ENCODE measurements at places on chromosomes 4 and X.

DNA sequence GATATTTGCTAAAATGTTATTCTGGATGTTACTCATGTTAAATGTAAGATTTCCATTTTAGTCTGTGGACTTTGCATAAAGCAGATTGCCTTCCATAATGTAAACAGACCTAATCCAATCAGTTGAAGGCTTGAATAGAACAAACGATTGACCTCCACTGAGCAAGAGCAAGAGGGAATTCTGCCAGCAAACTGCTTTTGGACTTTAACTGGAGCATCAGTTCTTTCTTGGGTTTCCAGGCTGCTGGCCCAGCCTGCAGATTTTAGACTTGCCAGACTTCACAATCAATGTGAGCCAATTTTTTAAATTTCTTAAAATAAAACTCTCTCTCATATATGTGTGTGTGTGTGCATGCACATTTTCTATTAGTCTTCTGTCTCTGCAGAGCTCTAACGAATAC is 1248.8 kb downstream of the ADGRL3 start:
- no peak for DNase-seq

DNA sequence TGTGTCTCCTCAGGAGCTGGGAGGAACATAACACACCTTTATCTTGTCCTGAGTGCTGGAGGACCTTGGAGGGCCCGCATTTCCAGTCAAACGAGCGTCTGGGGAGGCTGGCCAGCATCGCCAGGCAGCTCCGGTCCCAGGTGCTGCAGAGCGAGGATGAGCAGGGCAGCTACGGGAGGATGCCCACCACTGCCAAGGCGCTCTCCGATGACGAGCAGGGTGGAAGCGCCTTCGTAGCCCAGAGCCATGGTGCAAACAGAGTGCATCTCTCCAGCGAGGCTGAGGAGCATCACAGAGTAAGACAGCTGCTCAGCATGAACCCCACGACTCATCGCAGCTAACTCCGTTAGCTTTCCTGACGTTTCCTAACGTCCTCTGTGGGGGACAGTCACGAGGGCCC is 430 bp downstream of the TRIML1 start:
- DNase-seq = no peak

DNA sequence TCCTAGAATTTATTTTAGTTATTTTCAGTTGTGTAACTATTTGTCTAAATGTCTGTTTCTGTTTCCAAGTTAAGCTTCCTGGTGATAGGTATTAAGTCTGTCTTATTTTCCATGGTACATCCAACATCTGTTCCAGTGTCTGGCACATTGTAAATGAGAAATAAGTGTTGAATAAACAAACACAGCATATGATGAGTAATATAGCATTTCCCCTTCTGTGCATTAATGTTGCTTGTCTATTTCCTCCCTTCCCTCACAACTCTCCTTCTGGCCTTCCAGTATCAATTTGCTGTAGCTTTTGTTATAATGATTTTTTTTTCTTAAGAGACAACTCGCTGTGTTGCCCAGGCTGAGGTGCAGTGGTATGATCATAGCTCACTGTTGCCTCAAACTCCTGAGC is 36.1 kb downstream of the COPS4 start:
- no peak for DNase-seq

GRCh38 chr4:10655968-10656367 is 28.6 kb downstream of the CLNK start:
- DNase-seq = no peak

DNA sequence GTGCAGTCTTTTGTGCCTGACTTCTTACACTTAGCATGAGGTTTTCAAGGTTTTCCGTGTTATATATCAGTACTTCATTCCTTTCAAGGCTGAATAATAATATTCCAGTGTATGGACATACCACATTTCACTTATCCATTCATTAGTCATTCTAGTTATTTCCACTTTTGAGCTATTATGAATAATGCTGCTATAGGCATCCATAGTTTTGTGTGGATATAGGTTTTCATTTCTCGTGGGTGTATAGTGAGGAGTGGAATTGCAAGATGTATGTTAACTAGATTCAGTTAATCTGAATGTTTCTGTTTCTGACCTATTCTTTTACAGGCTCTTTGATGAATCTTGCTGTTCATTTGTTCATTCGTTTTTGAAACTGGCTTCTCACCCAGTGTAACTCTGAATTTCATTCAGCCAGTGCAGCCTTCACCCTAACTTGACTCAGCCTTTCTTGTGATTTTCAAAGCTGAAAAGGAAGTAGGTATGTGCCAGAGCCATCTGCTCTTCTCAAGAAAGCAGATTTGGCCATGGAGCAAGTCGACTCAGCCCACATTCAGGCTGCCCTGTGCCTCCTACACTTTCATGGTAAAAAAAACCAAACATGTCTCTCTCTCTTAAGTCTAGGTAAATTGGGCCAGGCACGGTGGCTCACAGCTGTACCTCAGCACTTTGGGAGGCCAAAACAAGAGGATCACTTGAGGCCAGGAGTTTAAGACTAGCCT is 56.3 kb upstream of the NOCT start:
- DNase-seq = no peak

GRCh38 chrX:2262668-2263055 is 238.1 kb downstream of the DHRSX start:
- no peak for DNase-seq

GRCh38 chr4:1200425-1201035 is 28.1 kb upstream of the SPON2 start:
- DNase-seq = peak; percentile 14

DNA sequence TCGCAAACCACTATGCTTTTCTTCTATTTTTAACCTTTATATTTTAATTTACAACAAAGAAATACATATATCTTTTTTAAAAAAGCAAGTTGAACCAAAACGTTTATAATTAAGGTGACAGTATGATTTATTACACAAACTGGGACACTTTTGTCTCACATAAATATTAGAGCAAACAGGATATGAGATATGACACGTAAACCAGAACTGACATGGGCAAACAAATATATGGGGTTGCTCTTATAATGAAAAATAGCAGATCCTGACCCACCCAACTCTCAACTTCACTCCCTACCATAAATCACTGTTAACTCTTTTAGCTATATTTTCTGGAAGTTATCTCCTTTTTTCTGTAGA is 177.0 kb upstream of the EDNRA start:
- no peak for DNase-seq

GRCh38 chrX:122666601-122667000 is 517.5 kb upstream of the GRIA3 start:
- no peak for DNase-seq

DNA sequence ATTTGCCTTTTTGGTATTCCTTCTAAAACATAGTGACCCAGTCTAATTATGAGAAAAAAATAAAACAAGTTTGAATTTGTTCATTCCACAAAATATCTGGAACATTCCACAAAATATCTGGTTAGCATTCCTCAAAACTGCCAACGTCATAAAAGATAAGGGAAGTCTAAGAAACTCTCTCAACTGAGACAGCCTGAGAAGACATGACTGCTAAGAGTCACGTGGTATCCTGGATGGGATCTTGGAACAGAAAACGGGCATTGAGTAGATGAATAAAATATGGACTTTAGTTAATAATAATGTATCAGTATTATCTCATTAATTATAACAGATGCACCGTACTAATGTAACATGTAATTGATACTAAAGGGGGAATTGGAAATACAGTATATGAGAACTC is 280.9 kb downstream of the ARAP2 start:
- DNase-seq = no peak

DNA sequence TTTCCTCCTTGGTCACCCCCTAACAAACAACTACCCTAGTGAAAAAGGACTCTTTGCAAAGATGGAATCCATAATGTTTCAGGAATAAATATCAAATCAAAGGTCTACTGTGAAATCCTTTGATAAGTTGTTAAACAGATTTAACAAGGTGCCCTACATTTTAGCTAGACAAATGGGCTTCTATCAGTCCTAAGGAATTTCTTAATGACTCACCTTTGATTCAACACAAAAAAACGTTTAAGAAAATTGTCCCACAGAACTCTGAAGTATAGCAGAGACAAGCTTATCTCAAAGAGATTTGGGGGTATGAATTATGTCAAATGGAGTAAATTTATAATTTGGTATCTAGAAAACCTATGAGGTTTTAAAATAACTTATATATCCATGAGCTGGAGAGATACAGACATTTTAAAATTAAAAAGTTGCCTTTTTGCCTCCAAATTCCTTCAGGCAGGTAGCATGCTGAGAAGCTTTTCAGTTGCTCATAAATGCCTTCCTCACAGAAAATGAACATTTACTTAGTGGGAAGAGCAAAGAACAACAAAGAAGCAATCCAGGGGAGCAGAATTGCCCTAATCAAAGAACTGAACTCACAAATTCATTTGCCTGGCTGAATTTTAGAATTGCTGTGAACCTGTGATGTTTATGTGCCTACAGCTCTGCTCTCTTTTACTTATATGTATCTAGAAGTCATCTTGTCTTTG is 649.3 kb downstream of the STPG2 start:
- DNase-seq = no peak

- DNase-seq = no peak
These were observed 35.4 kb upstream of the CENPU start for GRCh38 chr4:184769141-184769765.

Measured in pancreas (tissue), 10 donors.